Non-pigmented ciliary epithelial cell (primary cell): ENCODE measurements at places on chromosomes 4 and X.

DNA sequence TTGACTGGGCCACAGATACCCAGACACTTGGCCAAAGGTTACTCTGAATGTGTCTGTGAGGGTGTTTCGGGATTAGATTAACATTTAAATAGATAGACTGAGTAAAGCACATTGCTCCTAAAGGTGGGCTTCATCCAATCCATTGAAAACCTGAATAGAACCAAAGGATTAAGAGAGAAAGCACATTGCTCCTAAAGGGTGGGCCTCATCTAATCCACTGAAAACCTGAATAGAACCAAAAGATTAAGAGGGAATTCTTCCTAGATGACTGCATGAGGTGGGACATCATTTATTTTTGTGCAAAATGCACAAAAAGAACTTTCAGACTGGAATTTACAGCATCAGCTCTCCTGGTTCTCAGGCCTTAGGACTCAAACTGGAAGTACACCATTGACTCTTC, 351.2 kb upstream of the PCDH10 start:
- no peak for DNase-seq

DNA sequence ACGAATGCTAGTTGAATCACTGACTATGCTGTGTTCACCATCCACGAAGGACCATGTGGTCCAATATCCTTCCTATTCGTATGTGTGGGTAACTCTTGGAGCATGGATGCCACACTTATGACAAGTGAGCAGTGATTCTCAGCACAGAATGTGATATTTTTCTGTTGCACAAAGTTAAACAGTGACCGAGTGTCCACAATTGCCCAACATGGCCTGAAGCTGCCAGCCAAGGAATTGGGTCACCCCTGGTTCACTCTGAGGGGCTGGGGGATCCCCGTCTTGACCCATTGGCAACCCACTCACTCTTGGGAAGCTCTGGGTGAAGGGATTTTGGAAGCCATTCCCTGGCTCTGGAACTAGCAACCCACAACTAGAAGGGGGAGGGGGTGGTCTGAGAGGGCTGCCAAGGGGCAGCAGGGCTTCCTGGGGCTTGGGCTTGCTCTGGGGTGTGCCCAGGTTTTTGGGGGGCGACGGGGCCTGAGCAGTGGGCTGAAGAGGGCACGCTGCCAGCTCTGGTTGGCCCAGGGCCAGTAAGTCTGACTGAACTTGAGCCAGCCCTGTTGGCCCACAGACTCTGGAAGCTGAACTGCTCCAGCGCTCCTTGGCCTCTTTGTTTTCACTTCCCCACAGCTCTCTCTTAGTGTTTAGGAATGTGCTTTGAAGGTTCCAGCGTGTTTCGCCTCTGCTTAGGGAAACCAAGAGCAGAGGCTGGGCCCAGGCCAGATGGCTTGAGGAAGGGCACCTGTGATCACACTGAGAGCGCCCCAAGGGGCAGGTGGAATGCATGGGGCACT, 43.1 kb upstream of the BCOR start:
- no peak for DNase-seq

- DNase-seq = no peak
Measured at GRCh38 chr4:38153387-38153760, 193.2 kb downstream of the PTTG2 start.

DNA sequence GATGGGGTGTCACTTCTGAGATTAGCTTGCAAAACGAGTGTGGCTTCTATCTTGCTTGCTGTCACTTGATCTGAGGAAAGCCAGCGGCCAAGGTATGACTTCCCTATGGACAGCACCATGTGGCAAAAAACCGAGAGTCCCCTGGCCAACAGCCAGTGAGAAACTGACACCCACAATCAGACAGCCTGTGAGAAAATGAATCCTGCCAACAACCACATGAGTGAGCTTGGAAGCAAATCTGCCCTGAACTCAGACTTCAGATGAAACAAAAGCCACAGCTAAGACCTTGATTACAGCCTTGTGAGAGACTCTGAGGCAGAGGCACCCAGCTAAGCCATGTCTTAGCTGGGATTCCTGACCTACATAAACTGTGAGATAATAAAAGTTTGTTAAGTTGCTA, 45.5 kb downstream of the PPP1R2C start:
- no peak for DNase-seq

DNA sequence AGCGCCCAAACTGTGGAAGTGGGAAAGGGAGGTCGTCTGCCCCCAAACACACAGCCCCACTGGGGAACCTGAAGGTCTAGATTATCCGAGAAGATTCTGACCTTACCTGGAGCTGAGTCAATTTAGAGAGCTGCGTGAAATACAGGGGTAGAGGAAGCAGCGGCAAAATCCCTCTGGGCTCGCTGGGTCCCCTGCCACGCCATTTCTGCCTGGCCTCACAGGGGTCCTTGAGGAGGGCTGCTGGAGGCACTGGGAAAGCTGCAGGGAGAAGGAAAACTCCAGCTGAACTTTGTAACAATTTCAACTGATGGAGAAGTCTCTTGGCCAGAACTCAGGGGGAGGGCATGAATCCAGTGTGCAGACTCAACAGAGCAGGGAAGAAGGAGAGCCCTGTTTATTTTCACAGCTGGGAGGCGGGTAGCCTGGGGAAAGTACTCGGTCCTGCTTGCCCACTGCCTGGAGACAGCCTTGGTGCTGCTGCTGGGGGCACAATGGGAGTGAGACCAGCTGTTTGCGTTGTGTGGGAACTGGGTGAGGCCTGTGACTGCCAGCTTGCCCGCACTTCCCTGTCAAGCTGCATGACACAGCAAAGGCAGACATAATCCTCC, 93.2 kb upstream of the MAPK10 start:
- no peak for DNase-seq

- DNase-seq = no peak
Measured at GRCh38 chr4:140018931-140019618, 134.9 kb downstream of the MAML3 start.

DNA sequence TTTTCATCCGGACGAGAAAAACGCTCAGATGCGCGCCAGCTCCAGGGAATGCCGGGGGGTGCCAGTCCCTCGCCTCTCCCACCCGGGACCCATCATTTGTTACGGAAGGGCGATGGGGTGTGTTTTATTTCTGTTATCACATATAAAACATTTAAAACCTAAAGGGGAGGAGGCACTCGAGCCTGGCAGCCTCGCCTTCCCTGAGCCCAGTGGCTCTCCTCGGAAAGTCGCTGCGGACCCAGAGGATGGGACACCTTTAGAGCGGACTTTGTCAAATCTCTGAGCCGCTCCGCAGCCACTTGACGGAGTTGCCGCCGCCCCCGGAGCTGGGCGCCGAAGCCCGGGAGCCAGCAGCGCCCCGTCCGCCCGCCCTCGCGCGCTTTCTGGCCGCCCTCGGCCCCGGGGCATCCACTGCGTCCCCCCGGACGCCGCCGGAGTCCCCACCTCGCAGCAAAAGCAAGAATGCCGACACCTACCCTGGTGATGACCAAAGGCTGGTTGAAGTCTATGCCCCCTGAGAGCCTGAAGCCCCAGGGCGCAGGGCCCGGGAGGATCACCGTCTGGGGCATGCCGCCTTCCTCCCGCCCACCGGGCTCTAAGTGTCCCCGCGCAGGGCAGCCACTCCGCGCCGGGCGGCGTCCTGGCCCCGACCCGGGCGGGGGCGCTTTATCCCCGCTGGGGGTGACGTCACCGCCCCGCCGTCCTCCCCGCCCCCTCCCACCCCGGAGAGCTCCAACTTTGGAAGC, at the start of gene PDLIM3:
TSS of gene PDLIM3 (minus strand) at position 642 of the 746 bp plus-strand sequence. CDS start at position 569, 73 bp downstream.
- DNase-seq = no peak

GRCh38 chr4:96063639-96064038, 223.7 kb downstream of the PDHA2 start:
- no peak for DNase-seq

GRCh38 chr4:107922486-107923473, 8.6 kb upstream of the CYP2U1 start:
- DNase-seq = no peak
